Heart right ventricle (tissue), 16 donors: ENCODE measurements at places on chromosomes 6 and 20.

- no peak for DNase-seq
Observed at GRCh38 chr20:6157345-6157744, 34.5 kb upstream of the FERMT1 start.

DNA sequence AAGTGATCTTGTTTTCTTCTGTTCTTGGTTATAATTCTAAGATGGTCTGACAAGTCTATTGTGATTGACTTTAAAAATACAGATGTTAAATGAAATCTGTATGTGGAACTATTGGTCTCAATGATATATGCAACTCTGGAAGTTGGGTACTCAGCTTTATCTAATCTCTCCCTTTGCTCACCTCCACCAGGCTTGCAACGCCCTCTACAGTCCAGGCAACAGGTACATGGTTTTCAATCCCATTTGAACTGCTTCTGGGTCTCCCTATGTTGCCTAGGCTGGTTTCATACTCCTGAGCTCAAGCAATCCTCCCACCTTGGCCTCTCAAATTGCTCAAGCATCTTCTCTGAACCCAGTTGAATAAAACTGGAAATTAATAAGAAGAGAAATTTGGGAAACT, 25.6 kb upstream of the HLA-DQB1 start:
- DNase-seq, result no peak

DNA sequence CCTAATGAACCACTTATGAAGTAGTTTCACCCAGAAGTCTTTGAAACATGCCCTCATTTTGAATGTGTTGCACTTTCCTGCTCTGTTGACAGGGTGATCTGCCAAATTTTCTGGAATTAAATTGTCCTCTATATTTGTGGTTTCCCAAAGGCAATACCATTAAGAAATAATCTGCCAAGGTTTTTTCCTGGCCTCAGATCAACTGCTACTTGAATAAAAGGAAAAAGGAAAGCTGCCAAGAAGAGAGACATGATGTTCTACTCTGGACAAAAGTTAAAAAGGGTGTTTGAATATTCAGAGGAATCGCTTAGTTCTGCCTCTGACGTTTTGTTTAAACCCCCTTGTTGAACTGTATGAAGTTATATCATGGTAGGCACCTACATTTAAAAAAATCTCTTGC, 37.4 kb upstream of the ARMH2 start:
- no peak for DNase-seq

DNA sequence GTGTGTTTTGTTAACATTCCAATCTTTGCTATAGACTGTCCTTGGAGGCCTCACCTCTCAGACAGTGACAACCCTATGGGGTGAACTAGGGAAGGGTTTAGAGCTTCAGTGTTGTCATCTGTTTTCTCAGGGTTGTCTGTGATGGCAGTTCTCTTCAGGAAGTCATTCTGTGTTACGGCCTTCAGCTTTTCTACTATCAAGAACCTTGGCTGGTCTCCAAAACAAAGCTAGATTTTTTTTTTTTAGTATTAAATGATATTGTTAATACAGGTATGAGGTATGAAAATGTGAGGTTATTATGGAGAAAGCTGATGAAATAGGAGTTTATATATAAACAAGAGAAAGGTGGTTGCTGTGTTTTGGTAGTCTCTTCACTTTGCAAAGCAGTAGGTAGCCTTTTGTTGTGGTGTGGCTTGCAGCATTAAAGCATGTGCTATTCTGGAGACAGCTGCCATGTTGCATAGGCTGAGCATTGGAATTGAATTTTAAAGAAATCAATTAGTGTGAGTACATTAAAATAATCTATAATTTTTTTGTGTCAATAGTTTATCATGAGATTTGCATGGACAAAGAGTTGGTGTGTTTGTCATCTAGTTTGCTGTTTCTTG, 162.6 kb downstream of the CARMIL1 start:
- no peak for DNase-seq

- no peak for DNase-seq
Observed at GRCh38 chr6:34949636-34950035, 60.6 kb downstream of the ANKS1A start.

DNA sequence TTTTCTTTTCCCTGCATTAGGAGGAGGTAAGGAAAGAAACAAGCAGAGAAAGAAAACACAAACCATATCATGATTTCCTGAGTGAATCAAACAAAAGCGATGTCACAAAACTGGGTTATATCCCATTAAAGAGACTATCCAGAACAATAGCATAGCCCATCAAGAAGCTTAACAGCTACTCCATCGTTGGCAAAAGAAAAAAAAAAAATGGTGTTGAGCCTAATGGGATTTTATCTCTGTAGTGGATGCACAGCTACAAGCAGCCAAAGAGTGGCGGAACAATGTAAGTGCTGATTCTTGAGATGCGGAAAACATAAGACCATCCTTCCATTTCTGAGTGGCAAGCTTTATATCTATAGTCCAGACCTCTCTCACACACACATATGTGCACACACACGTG, 106.2 kb upstream of the NRSN1 start:
- no peak for DNase-seq

GRCh38 chr20:50967586-50967985, 9.0 kb downstream of the MOCS3 start:
- DNase-seq, result no peak

DNA sequence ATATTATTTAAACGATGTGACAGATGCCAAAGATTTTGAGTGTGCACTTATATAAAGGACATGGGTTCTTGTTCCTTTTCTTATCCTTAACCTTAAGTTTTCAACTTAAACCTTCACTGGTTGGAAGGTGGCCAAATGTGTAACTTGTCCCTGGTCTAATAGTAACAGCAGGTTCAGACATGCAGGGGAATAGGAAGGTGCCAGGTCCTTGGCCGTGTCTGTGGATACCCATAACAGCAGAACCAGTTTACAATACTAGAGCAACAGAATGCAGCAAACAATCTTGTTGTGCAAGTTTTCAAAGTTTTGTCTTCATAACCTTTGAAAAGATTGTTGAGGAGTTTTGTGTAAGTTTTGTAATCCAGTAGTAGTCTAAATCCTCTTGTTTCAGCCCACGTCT, 4.4 kb downstream of the MYB start:
- no peak for DNase-seq

- DNase-seq, result no peak
Observed at GRCh38 chr6:75115481-75115880, 90.4 kb downstream of the COL12A1 start.
